ENCODE measurements at places on chromosomes 11 and 22.
A peak's percentile ranks its signal among the peaks of the same experiment; 100 is the strongest.

- no peak for DNase-seq
Measured at GRCh38 chr11:5631969-5632635, 7.3 kb downstream of the TRIM34 start.

GRCh38 chr11:127627204-127627603 is 626.6 kb upstream of the KIRREL3 start:
- DNase-seq: no peak

GRCh38 chr11:66489636-66490035 is 9.4 kb downstream of the DPP3 start:
- no peak for DNase-seq

- no peak for DNase-seq
Measured at GRCh38 chr22:40113696-40114095, 64.0 kb upstream of the TNRC6B start.

- no peak for DNase-seq
Measured at GRCh38 chr22:32836280-32837123, 35.0 kb downstream of the TIMP3 start.

DNA sequence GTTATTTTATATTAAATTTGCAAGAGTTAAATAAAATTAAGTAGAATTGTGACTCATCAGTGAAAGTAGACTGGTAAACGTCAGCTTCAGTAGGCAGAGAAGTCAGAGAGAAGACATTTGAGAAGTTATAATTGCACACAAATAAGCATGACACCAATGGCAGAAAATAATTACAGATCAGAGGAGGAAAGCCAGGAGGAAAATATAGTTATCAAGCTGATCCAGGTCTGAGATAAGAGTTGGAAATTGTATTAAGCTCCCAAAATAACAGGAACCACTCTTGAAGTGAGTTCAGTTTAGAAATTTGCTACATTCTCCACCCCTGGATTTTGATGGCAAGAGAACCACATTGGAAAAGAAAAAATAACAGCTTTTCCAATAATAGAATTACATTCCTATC is 533.8 kb upstream of the CHORDC1 start:
- no peak for DNase-seq

DNA sequence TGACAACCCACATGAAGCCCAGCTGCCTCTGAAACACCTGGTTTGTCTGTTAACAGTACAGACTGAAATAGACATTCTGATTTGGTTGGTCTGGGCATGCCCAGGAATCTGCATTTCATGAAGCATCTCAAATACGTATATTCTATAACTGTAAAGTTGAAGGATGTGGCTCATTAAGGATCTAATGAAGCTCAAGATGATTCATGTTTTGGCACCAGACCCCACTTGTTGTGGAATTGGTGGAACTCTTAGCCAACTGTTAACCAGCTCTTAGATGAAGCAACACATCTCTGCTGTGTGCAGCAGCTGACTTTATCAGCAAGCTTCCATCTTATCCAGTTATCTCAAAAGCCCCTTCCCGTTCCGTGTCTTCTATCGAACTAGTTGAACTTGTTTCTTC is 232.2 kb downstream of the INSC start:
- DNase-seq: no peak

GRCh38 chr11:90890347-90890746 is 667.5 kb upstream of the CHORDC1 start:
- no peak for DNase-seq

DNA sequence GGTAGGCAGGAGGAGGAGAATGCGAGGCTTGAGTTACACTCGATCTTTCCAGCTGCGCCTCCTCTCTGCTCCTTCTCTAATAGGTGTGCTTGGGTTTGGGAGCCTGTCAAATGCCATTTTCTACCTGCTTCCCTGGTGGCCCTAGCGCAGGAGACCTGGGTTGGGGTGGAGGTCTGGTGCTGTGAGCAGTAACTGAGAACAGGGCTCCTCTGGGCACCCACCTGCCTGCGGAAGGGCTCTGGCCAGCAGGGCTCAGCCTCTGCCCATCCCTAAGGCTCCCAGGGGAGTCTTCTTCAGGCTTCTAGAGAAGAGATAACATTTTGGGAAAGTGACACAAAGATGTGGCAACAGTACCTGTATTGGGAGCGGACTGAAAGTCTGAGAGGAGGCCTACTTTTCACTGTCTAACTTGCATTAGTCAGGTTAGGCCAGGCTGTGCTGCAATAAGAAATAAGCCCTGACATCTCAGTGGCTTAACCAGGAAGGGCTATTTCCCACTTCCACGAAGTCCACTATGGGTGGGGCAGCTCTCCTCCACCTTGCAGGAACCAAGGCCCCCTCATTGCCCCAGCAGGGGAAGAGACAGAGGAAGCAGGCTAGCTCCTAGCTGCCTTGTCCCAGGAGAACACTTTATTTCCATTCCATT is 7.7 kb upstream of the LTO1 start:
- no peak for DNase-seq

GRCh38 chr11:13415201-13415600 is 47.8 kb downstream of the BTBD10 start:
- DNase-seq: no peak

GRCh38 chr11:90700789-90701439 is 478.1 kb upstream of the CHORDC1 start:
- DNase-seq: no peak

DNA sequence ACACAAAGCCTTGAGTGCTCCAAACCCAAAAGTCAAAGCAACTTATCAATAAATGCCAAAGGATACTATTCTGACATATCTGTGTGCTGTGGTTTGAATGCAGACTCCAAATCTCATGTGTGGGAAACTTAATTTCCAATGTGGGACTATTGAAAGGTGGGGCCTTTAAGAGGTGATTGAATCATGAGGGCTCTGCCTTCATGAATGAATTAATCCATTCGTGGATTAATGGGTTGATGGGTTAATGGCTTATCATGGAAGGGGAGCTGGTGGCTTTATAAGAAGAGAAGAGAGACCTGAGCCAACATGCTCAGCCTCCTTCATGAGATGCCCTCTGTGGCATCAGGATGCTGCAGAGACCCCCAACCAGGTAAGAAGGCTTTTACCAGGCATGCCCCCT is 16.8 kb upstream of the ZNF280A start:
- DNase-seq: no peak

DNA sequence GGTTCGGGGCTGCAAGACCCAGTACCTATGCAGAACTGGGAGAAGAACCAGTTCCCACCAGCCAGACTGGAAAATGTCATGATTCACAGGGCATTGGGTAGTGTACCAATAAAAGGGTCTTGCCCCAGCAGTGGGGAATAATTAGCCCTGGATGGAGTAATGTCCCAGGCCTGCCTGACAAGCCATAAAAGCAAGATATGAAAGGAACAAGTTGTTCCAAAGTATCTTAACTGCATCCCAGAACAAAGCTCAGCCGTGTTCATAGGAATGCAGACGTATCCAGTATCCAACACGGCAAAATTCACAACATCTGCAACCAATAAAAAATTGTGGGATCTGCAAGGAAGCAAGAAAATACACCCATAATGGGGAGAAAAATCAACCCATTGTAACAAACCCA is 47.9 kb downstream of the ASCL2 start:
- no peak for DNase-seq

GRCh38 chr11:9639985-9640384 is 23.9 kb upstream of the SWAP70 start:
- no peak for DNase-seq

GRCh38 chr11:64919627-64920026 is 2.6 kb upstream of the ATG2A start:
- no peak for DNase-seq

GRCh38 chr11:6599881-6600390 is 3.5 kb downstream of the RRP8 start:
- DNase-seq: no peak

- no peak for DNase-seq
Measured at GRCh38 chr11:61761440-61762222, 9.2 kb downstream of the MYRF start.

DNA sequence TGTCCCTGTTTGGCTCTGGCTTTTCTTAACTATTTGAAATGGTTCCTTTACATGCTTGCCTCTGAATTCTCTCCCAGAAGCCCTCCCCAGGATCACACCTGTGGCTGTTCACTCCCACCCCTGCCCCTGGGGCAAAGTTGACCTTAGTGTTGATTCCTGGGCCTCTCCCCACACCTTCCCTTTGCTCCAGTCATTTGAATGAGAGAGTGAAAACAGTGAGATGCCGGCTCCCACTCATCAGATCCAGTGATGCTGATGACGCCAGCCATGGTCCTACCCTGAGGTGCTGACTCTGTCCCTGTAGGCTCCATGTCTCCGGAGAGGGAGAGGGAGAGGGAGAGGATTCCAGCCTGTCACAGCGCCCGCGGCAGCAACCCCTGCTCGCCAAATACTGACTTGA is 40.7 kb downstream of the LRP5 start:
- no peak for DNase-seq

GRCh38 chr22:27853424-27853823 is 51.9 kb upstream of the MN1 start:
- DNase-seq: no peak

- no peak for DNase-seq
Measured at GRCh38 chr11:1943977-1944376, 3.2 kb upstream of the MRPL23 start.

GRCh38 chr22:20244691-20245576 is 23.2 kb downstream of the RTN4R start:
- DNase-seq: no peak

GRCh38 chr11:59164028-59164427 is 7.9 kb upstream of the DTX4 start:
- no peak for DNase-seq

- DNase-seq: no peak
Measured at GRCh38 chr11:128458321-128458720, 129.0 kb downstream of the ETS1 start.

DNA sequence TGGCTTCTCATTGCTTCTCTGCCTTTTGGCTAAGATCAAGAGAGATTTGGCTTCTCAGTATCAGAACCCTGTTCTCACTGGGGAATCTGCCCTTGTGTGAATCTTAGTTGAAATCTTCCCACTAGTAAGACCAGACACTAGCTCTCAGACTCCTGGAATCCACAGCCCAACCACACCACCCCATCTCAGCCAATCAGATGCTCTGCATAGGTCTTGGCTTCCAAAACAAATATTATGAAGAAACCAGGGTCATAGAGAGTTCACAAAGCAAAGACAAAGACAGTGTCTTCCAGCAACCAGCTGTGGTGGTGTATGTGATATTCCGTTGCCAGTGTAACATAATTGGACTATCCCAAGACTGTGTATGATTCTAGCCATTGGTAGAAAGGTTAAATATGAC is 5.4 kb downstream of the OR8B12 start:
- no peak for DNase-seq

- no peak for DNase-seq
Measured at GRCh38 chr11:35618497-35619115, 346 bp downstream of the FJX1 start.

- peak; percentile 32 for DNase-seq
Measured at GRCh38 chr11:129750343-129751292, 65.0 kb upstream of the TMEM45B start.

- DNase-seq: no peak
Measured at GRCh38 chr11:17430616-17431015, 42.2 kb upstream of the KCNJ11 start.
